ENCODE measurements at places on chromosomes 7 and 10. TPM values are rescaled to one million over a fixed set of nuclear protein-coding genes. Genes with fewer than 3 reads are reported as not detected.

FGF8 gene
- 0.62 TPM for total RNA-seq

GTPBP4 gene
- 31.4 TPM for total RNA-seq

NAPEPLD gene
- total RNA-seq, result 18.2 TPM

FBXL13 gene
- 2.5 TPM for total RNA-seq

ZNF398 gene
- 17.3 TPM for total RNA-seq

WIPF3 gene
- total RNA-seq, result 5.3 TPM

DNA sequence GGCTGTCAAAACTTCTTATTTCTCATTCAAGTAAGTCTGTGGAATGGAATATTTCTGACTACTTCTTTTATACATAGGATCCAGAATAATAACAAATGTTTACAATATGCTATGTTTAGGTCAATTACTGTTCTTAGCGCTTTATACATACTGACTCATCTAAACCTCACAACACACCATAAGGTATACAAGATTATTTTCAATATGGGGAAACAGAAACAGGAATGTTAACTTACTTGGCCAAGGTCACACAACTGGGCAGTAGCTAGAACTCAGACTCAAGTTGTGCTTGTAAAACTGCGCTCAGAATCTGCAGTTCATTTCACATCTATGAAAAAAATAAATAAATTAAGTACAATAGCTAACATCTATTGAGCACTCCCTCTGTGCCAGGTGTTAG lies 168.0 kb downstream of the GNAI1 start:
- DNase-seq, result no peak

GRCh38 chr10:49742683-49743463 lies 19.2 kb downstream of the OGDHL start:
- DNase-seq, result no peak

- DNase-seq, result no peak
Observed at GRCh38 chr10:110546077-110546476, 21.4 kb upstream of the SMC3 start.

DNA sequence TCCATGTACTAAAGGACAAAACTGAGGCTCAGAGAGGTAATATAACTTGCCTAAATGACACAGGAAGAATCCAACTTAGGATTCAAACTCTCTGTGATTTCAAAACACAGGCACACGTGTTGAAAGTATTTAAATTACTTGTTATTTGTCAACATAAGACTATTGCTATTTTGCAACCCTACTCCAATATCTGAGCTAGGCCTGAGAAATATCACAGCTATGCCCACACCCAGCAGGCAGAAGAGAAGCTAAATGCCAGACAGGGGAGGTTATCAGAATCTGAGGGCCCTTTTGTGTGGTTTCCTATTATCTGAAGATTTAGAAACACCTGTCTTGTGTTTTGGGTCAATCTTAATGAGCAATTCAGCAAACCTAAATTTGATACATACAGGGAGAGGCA lies 204.3 kb downstream of the ANK3 start:
- no peak for DNase-seq

GRCh38 chr10:5805711-5806110 lies 7.5 kb downstream of the GDI2 start:
- DNase-seq, result no peak

DNA sequence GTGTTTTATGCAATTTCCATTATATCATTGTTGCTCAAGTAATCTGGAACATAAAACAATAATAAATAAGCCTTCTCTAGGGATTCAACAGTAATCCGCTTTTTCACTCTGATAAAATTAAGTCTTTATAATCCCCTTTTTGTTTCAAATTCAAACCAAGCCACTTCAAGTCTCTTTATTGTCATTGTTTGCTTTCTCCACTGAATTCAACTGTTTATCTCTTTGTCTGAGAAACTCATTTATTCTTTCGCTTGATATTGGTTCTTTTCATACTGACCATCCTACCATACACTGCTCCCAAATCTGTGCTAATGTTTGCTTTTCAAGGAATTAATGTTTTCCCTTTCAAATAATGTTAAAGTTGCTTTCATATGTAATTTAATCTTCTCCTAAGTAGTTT lies 550.4 kb upstream of the PCDH15 start:
- no peak for DNase-seq

- DNase-seq, result no peak
Observed at GRCh38 chr7:42096681-42097561, 140.1 kb downstream of the GLI3 start.

- no peak for DNase-seq
Observed at GRCh38 chr10:124696446-124697392, 47.5 kb downstream of the FAM53B start.

DNA sequence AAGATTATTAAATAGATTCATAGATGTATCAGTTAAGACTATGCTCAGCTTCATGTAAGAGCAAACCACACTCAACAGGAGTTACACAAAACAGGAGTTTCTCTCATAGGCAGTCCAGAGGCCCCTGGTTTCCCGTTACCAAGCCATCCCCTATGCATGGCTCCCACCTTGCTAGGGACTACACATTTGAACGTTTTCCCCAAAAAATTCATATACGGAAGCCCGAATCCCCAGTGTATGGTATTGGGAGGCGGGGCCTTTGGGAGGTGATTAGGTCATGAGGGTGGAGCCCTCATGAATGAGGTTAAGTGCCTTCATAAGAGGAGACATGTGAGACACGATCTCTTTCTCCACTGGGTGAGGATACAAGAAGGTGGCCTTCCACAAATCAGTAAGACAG lies 29.1 kb downstream of the RSU1 start:
- no peak for DNase-seq

DNA sequence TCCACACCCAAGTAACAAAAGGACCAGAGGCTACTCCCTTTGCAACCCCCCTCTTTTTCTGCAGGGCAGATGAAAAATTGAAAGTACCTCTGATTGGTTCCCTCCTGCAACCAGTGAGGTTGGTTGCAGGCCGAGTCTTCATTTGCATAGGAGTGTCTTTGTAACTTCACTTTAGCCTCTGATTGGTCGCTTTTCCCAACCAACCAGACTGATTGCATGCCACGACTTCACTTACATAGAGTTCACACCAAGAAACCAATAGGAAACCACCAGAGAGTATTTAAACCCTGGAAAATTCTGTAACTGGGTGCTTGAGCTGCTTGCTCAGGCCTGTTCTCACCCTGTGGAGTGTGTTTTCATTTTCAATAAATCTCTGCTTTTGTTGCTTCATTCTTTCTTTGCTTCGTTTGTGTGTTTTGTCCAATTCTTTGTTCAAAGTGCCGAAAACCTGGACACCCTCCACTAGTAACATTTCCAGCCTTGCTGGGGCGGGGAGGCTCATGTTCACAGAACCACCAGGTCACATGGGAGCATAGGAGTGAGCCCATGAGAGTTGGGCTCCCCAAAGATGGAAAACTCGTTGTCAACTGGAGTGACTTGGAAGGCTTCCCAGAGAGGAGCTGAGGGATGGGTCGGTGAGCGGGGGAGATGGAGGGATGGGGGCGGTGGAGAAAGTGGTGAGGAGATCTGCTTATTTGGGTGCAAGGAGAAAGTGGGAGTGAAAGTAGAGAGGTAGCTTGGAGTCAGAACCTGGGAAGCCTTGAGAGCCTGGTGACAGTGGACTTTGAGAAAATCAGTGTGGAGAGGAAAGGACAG lies 223.6 kb downstream of the GFRA1 start:
- no peak for DNase-seq

DNA sequence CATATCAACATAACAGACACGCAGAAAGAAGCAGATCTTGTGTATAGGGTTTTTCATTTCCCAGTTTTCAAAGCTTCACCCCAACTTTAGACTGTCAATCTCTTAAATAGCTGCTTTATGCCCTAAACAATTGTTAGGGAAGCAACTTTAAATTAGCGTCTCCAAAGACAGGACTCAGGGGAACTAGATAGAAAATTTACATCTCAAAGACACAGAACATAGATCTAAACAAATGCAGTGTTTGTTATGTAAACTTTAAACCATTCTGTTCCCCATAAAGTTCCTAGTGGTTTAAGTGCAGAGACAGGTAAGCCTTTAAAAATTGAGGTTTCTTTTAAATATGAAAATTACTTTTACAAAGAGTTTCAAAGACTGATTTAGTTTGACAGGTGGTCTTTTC lies 379.2 kb upstream of the GHITM start:
- no peak for DNase-seq

- no peak for DNase-seq
Observed at GRCh38 chr10:69894156-69894555, 92.5 kb downstream of the COL13A1 start.

DNA sequence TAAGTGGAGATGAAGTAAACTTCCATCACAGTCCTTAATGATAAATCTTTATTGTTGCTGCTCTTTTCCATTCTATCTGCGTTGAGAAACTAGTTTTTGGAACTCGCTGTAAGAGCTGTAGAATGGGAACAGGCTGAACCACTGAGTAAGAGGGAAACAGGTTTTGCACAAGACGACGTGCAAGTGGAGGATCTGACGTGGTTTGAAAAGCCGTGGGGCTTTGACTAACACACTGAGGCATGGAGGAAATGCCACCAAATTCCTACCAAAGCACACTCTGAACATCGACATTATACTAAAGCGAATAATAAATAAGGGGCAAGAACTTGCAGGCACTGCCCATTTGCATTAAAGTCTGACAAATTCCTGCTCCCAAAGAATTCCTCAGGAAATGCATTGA lies 160.6 kb downstream of the KLF6 start:
- no peak for DNase-seq

DNA sequence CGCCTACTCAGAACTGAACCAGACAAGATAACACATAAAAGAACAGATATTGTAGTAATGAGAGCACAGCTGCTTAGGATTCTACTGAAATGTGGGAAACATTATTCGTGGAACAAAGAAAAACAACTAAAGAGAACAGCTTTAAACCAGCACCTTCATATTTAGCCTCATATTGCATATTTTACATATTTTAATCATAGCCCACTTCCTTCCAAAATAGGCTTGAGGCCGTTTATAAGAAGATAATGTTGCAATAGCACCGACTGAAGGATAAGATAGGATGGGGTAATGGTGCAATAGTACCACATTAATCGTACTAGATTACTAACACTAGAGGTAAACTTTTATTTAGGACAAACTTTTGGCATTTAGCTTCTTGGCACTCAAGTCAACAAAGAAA lies 71.3 kb downstream of the KCND2 start:
- no peak for DNase-seq

GRCh38 chr10:82628373-82628772 lies 753.4 kb downstream of the NRG3 start:
- no peak for DNase-seq

GRCh38 chr10:51074238-51075028 lies at the start of gene PRKG1:
TSS of gene PRKG1 (plus strand) at chr10:51074487.
- DNase-seq, result peak; percentile 80

DNA sequence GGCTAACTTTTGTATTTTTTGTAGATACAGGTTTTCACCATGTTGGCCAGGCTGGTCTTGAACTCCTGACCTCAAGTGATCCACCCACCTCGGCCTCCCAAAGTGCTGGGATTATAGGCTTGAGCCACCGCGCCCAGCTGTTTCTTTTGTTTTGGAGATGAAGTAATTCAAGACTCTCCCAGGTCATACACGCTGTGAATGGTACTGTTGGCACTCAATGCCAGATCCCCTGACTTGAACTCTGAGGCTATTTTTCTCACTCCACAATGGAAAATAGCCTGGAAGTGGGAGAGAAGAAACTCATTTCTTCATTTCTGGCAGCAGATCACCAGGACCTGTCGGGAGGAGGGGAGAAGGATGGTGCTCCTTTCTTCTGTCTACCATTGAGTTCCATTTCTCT lies 32.4 kb downstream of the BLVRA start:
- no peak for DNase-seq
